CD4-positive, CD25-positive, alpha-beta regulatory T cell (primary cell): ENCODE measurements at places on chromosomes 3 and 15. TPM values are rescaled to one million over a fixed set of nuclear protein-coding genes. Genes with fewer than 3 reads are reported as not detected.

The CDCP1 gene
- 0.54 TPM for total RNA-seq

The ERICH6 gene
- total RNA-seq = not detected

The POC1A gene
- total RNA-seq = 1.7 TPM

The PLCB2 gene
- total RNA-seq = 305 TPM

The ATP10A gene
- total RNA-seq = 16.1 TPM

The WWTR1 gene
- total RNA-seq = 2.0 TPM

The SHC4 gene
- not detected for total RNA-seq

The SNURF gene
- 28.4 TPM for total RNA-seq

The IL1RAP gene
- total RNA-seq = 20.2 TPM

The PRR23B gene
- not detected for total RNA-seq

The TRA2B gene
- 631 TPM for total RNA-seq

The CCDC32 gene
- total RNA-seq = 30.6 TPM

The CAPN3 gene
- total RNA-seq = 15.6 TPM

The SIDT1 gene
- total RNA-seq = 59.9 TPM

The RFX7 gene
- 41.2 TPM for total RNA-seq

The SLC22A13 gene
- total RNA-seq = 0.76 TPM

The STRIT1 gene
- total RNA-seq = not detected

The SKOR1 gene
- total RNA-seq = 2.5 TPM

The IL5RA gene
- total RNA-seq = 3.7 TPM

The EPHB1 gene
- 2.1 TPM for total RNA-seq
